Tibial nerve (tissue), 4 donors: ENCODE measurements at places on chromosomes 6 and 20.

GRCh38 chr6:72938104-72938503 lies 287.2 kb downstream of the KHDC1L start:
- DNase-seq, result no peak

DNA sequence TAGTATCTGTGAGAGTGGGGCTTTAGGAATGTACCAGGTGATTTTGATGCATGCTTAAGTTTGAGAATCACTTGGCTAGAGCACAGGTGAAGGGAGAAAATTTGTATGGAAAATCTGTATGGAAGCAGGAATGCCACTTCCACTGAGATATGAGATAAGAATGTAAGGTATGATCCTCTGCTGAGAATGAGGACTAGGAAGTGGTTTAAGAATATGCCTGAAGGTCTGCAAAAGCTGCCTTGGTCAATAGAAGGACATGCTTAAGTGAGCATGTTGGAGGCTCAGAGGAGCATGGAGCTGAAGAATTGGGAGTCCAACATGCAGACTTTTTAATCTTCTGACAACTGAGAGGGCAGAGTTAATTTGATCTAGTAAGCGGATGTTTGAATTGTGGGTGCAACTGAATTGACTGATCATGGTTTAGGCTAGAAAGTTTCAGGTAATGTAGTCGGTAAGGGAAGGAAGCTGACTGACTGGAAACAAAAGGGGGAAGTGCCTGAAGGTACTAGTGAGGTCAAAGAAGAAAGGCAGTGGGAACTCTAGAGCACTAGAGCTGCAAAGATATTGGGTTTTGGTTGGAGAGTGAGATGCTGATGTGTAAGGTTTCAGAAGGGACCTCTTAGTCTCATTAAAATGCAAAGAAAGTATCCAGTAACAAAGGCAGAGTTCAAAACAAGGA lies 28.6 kb upstream of the NOTCH4 start:
- DNase-seq, result no peak

GRCh38 chr6:148417045-148417444 lies 74.4 kb downstream of the SASH1 start:
- no peak for DNase-seq

- no peak for DNase-seq
Observed at GRCh38 chr20:48897305-48898010, 24.1 kb upstream of the ARFGEF2 start.

DNA sequence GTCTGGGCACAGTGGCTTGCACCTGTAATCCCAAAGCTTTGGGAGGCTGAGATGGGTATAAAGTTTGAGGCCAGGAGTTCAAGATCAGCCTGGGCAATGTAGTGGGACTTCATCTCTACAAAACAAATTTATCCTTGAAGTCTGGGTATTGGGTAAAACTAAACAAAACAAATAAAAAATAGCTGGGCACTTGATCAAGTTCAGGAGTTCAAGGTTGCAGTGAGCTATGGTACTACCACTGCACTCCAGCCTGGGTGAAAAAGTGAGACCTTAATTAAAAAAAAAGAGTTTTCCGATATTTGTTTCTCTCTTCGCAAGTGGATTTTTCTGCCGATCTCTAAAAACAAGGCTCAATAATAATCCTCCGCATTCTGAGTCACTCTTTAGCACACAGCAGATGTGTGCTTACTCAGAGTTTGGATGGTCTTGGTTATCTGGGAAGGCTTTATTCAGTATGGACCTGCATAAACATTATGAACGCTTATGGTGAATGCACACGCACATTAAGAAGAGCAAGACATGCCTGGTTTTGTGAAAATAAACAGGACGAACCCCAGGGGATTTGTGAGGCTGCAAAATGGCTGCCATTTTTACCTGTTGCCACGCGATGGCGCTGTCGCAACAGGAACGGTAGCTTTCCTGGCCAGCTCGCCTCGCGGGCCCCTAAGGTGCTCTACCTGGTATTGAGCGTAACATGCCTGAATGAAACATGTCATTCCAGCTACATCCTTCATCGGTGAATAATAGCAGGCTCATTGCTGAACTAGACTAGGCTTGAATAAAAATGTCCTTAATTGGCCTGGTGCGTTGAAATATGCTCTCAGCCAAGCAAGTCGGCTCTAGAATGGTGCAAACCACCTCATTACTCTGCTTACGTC lies 6.0 kb downstream of the OPN5 start:
- DNase-seq, result peak; percentile 24

DNA sequence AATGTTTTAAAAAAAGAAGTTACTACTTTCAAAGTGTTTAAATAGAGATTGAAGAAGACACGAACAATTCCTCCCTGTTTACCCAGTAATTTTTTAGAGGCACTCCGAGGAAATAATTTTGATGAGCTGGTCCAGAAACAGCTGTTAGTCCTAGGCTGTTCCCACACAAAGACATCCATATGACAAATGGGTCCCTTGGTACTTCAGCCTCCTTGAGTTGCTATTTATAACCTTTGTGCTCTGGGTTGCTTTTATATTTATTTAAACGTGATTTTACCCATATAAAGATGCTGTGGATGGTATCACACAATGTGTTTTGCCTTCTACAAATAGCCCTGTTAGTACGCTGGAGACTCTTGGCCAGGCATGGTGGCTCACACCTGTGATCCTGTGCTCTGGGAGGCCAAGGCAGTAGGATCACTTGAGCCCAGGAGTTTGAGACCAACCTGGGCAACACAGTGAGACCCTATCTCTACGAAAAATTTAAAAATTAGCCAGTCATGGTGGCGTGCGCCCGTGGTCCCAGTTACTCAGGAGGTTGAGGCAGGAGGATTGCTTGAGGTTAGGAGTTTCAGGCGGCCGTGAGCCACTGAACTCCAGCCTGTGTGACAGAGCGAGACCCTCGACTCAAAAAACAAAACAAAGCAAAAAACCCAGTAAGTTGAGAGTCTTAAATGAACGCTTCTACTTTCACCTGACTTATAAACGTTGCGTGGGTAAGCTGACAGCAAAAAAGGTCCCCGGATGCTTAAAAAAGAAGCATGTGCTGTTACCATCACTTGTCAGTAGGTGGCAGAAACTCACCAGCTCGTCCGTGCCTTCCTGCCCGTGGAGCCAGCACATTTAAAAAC lies 56.9 kb upstream of the ARMH2 start:
- DNase-seq, result peak; percentile 81

GRCh38 chr6:147054158-147054557 lies 150.1 kb upstream of the STXBP5 start:
- no peak for DNase-seq

DNA sequence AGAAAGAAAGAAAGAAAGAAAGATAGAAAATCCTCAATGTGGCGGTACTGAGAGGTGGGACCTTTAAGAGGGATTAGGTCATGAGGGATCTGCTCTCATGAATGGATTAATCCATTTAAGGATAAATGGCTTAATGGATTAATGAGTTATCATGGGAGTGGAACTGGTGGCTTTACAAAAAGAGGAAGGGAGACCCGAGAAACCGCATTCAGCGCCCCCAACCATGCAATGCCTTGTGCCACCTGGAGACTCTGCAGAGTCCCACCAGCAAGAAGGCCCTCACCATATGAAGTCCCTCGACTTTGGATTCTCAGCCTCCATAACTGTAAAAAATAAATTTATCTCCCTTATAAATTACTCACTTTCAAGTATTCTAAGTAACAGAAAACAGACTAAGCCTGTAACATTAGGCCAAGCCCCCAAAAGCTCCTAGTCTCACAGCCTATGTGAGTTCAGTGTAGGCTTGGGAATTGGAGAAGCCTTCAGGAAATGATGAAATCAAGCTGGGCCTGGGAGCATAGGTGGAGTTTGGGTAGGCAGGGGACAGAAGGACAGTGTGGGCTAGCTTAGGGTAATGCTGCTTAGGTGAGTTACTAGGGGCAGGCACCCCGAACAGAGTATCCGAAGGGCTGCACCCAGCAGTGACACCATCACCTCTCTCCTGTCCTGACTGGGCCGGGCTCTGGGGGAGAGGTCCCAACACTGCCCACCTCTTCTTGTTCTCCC lies 36.2 kb upstream of the RNF24 start:
- DNase-seq, result no peak
